Stimulated activated CD8-positive, alpha-beta memory T cell treated with anti-CD3 and anti-CD28 coated beads, Interleukin-4, amount 100 ng/mL, for 48 hours (primary cell): ENCODE measurements at places on chromosomes 6 and 20.

- no peak for DNase-seq
These were observed 352.9 kb downstream of the ESR1 start for GRCh38 chr6:152160346-152160745.

DNA sequence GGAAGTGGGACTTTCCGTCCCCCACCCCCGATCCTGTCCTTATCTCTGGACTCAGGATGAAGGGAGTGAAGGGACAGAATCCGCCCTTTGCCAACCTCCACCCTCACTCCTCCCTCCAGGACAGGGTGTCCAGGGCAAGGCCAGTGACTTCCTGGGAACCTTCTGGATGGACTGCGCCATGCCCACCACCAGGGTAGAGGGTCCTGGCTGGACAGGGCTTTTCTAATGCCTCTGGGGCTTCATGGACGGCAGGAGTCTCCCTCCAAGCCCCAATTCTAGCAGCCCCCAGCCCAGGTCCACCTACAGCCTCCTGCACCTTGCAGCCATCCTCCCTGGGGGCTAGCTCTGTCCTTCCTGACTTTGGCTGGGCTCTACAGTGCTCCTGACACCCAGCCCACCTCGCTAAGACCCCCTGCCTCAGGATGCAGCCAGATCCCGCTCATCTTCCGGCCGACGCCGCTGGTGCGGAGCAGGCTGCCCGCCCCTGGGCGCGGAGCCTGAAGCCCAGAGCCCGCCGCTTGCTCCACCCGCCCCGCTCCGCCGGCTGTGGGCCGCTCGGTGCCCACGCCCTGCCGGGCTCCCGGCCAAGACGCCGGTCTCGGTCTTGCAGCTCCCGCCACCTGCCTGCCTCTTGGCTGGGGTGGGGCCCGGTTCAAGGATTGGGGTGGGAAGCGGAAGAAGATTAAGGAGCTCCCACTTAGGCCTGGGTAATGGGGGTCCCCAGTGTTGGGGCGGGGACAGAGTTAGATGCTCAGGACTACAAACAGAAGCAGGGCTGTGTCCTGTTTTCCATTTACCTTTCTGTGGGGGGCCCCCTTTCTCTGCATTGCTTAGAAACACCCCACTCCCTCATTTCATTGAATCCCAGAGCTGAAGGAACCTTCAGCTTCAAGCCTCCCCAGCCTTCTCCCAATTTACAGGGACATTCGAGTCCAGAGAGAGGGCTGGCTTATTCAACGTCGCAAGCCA is 72.8 kb downstream of the MDGA1 start:
- peak; percentile 40 for DNase-seq

- no peak for DNase-seq
These were observed 28.5 kb upstream of the TMEM244 start for GRCh38 chr6:129889580-129889979.

- DNase-seq: no peak
These were observed 175.7 kb upstream of the AKAP12 start for GRCh38 chr6:151063842-151064647.

DNA sequence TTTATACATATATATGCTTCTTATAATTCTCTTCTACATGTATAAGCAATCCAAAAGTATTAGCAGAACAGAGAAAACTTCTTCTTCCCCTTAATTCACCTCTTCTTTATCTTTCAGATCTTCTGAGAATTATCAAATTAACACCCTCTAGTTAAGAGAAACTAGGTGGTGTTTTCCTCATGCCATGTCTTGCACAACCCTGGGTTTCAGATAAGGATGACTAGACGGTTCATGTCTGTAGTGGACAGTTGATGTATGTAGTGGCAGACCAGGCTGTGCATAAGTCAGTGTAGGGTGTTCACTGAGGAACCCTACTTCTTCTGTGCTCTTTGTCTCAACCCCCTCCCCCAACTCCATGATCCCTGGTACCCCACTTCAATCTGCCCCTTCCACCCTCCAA is 187.3 kb downstream of the SAMD5 start:
- DNase-seq: no peak

DNA sequence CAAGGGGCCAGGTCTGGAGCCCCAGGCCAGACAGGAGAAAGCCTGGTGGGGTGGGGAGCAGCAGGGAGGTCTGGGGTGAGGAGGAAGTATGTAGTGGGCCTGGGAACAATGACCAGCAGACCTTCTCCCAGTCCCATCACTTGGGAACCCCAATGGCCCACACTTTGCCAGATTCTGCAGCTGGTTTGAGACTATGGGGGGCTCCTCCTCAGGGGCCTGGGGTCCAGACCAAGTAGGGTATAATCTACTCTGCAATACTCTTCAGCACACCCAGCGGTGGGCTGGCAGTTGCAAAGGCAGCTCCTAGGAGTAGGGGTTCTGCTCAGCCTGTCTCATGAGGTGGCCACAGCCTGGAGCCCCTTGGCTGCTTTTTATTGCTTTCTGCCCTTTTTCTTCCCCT is 52.8 kb downstream of the NPEPL1 start:
- DNase-seq: no peak

- DNase-seq: no peak
These were observed 39.7 kb upstream of the LRFN2 start for GRCh38 chr6:40626886-40627285.

DNA sequence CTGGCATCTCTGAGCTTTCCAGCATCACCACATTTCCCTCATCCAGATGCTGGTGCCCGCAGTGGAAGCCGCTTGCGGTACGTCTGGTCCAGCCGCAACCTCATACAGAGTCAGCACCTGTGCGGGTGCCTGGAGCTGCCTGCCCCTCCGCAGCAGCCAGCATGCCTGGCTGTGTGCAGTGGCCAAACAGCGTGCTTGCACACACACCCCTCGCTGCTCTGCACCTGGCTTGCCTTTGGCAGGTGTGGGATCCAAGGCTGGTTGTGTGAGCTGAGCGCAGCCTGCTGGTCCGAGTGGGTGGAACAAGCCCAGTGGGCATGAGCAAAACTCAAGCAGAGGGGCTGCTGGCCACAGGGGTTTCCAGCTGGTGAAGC is 3.1 kb upstream of the HINT3 start:
- DNase-seq: no peak

- DNase-seq: no peak
These were observed 49.6 kb downstream of the KIZ start for GRCh38 chr20:21175433-21175832.

GRCh38 chr20:4866429-4866828 is 134.9 kb downstream of the SLC23A2 start:
- no peak for DNase-seq

DNA sequence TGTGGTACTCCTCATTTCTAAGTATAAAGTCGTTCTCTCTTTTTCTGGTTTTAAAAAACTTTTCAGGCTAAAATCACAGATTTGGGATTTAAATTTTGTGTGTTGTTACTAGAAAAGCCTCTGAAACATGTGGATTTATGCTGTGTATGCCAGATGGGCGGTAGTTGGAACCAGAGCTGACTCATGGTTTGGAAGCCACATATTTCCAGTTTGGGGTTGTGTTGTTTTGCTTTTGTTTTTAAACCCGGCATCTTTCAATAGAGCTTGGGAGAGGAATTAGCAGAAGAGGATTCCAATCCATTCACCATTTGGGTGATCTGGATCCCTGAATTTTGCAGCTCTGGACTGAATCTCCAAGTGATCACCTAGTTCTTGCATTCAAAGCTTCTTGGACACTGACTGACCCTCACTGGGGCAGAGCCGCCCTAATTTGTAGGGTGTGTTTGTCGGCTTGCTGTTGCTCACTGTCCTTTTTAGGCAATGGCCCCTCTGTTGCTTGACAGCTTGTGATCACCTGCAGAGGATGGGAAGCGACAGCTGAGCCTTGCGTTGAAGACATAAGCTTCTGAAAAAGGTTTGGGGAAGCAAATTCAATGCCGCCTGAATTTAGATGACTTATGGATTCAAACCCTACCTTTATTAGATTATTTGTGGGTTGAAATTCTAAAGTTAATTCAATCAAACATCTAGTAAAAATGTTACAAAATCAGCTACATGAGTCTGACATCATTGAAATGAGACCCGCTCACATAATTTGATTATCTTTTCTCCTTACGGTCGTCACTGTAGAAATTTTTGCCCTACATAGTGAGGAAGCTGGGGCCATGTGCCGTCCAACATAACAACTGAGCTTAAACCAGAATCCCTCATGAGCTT is 79.9 kb upstream of the CD83 start:
- DNase-seq: no peak

DNA sequence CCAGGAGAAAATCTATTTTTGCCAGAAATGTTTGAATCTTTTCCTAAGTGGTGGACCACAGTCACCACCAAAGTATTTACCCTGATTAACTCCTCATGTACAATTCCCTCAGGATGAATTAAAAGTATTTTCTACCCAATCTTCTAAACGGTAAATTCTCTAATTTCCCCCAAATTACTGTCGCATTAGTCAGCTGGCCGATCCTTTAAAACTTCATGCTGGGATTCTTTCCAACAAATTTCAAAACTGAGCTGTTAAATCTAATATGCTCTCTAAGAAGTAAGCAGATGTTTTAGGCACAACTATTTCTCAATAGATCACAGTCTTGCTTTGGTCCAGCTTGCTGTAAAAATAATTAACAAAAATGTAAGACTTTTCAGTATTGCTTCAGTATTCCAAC is 447.2 kb downstream of the FRK start:
- DNase-seq: no peak

- DNase-seq: no peak
These were observed 13.0 kb downstream of the TXNDC5 start for GRCh38 chr6:7897461-7898192.

DNA sequence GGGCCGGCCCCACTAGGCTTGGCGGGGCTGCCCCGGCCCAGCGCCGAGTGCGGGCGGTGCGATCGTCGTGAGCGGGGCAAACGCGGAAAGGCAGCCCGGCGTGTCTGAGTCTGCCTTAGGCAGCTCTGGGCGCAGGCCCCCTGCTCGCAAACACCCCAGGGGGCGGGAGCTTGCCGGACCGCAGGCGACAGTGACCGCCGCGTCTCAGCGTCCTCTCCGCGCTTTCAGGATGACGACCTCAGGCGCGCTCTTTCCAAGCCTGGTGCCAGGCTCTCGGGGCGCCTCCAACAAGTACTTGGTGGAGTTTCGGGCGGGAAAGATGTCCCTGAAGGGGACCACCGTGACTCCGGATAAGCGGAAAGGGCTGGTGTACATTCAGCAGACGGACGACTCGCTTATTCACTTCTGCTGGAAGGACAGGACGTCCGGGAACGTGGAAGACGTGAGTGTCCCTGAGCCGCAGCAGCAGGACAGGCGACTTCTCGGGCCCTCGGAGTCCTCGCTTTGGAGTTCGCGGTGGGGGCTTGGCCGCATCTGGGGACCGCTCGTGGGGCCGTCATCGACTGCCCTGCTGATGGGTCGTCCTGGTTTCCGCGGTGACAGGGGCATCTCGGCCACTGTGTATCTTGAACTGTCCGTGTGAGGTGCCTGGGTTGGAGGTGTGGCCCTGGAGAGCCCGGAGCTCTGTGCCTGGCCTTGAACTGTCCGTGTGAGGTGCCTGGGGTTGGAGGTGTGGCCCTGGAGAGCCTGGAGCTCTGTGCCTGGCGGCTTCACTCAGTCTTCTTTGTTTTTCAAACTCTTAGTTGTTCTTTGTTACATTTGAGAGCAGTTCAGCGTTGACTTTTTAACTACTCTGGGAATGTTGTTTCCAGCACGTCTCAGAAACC is 786 bp downstream of the ADRM1 start:
- DNase-seq: peak; percentile 41

DNA sequence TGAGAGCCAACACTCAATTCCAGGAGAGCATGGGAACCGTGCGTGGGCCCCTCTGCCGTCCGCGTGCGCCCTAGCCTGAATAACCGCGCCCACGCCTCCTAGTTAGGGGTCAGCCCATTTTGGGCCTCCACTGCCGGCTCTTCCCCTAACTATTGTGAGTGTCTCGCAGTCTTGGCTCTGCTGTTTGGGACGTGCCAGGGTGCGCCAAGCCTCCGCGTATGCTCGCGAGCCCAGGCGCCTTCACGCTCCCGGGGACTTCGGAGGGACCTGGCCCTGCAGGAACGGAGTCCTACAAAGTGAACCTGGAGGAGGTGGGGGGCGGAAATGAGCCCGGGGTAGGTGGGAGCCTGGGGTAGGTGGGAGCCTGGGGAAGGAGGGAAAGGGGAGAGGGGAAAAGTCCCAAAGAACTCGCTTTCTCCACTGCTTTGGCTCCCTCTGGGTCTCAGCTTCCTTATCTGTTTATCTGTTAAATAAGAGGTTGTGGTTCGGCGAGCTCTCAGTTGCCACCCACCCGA is 873 bp upstream of the GCM2 start:
- DNase-seq: no peak

- DNase-seq: peak; percentile 47
These were observed 68.6 kb upstream of the CCN6 start for GRCh38 chr6:111985202-111985731.

DNA sequence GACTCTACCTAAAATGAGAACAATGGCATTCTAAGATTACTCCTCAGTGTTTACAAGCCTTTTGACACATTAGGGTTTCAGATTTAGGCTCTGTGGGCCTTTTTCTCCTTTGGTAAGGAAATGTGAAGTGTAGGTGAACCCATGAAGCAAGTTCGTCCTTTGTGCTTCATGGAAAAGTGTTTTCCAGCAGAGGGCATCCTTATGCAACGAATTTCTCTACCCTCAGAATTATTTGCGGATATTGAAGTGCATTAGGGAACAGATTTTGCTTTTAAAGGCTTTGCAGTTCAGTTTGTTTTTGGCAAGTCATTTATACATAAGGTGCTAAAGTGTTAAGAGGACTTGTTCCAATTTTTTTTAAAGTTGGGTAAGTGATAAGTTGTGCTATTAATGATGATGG is 55.7 kb upstream of the FERMT1 start:
- DNase-seq: no peak

DNA sequence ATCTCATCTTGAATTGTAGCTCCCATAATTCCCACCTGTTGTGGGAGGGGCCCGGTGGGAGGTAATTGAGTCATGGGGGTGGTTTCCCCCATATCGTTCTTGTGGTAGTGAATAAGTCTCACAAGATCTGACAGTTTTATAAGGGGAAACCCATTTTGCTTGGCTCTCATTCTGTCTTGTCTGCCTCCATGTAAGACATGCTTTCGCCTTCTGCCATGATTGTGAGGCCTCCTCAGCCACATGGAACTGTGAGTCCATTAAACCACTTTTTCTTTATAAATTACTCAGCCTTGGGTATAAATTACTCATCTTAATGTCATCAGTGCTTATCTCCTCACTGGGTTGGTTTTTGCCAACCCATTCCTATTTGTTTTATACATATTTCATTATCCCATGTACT is 142.0 kb upstream of the GMDS start:
- DNase-seq: peak; percentile 27

DNA sequence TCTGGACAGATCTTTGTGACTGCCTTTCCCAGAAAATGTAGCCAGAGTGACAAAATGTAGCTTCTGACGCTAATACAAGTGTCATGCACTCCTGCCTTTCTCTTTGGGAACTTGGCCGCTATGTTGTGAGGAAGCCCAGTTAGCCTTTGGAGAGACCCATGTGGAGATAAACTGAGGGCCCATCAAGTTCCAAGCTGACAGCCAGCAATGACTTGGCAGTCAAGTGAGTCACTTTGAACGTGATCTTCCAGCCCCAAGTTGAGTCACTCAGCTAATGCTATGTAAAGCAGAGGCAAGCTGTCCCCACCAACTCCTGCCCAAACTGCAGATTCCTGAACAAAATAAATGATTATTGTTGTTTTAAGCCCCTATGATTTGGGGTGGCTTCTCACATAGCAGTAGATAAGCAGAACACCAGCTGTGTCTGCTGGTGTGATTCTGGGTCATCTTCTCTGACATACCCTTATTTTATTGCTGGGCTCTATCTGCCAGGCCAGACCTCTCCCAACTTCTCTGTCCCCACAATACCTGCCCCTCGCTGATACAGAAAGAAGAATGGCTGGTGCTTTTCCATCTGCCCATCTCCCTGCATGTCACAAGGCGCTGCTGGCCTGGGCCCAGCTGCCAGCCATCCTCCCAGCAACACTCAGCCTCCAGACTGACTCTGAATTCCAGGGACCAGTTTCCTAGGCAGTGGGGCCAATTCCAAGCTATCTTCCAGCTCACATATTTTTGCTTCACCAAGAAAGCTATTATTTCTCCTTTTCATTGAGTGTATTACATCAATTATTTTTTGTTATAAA is 274.8 kb downstream of the LRFN2 start:
- DNase-seq: no peak
